ENCODE measurements at places on chromosomes 4 and X.

DNA sequence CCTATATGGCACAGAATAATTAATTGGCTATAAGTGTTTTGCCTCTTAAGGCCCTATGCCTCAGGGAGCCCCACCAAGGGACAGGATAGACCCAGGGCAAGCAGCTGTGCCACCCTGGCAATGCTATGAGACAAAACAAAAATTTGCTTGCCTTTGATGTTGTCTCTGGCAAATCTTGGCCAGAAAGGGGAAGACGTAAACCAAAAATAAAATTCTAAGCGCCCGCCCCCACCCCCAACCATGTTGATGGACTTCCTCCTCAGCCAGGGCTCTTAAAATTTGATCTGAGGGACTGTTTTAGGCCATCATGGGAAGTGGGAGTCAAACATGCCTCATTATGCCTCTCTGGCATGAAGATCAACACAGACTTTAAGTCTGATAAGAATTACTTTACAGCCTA, 130.5 kb upstream of the APOOL start:
- no peak for DNase-seq

DNA sequence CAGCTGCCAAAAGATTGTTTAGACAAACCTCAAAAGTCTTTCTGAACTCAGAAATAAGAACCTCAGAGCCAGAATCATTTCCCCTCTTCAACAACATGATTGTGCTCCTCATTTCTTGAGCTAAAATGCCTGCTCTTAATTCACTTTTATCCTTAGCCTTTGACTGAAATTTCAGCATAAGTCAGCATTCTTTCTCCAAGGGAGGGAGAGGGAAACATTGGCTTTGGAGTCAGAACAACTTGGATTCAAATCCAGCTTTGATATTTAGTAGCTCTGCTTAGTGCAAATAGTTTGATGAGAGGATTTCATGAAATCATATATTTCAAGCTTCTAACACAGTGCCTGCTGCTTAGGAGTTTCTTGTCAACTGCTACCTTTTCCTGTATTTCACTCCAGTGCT, 484.6 kb upstream of the INTU start:
- no peak for DNase-seq

GRCh38 chr4:6142935-6143602, 57.3 kb downstream of the JAKMIP1 start:
- DNase-seq, result no peak

GRCh38 chr4:172480471-172480870, 667.3 kb downstream of the GALNTL6 start:
- DNase-seq, result no peak

DNA sequence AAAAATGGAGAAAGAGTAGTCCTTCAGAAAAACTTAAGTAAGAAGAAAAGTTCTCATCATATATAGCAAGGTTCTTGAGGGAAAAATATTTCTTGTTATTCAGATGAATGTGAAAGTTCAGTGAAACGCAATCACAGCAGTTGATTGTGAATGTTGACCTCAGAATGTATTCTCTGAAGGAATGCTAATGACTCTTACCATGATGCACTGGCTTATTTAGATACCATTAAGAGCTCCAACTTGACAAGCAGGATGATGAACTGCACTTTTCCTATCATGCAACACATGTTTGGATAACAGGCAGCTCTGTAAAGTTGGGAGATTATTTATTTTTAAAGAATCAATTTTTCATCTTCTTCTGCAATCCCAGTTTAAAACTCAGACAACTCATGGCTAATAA, 115.5 kb upstream of the MYOZ2 start:
- peak; percentile 75 for DNase-seq

All from GM04503 (cell line).